ENCODE measurements at places on chromosomes 13 and 19.

DNA sequence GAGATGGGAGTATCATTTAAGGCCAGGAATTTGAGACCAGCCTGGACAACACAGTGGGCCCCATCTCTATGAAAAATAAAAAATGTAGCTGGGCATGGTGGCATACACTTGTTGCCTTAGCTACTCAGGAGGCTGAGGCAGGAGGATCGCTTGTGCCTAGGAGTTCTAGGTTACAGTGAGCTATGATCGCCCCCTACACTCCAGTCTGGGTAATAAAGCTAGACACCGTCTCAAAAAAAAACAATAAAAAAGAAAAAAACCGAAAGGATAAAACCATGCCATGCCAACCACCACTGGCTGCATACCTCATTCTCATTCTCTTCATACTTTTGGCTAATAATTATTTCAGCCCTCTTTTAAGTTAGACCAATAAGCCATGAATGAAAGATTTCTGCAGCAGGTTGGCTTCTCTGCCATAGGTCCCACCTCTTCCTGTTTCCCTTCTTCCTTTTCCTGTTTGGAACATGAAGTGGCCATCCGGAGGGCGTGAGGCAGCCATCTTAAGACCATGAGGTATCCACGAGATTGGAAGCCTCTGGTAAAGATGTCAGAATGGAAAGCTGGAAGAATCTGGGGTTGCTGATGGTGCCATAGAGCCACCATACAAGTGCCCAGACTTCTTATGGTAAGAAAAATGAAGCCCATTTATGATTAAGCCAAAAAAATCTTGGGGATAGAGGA is 171.3 kb downstream of the CACNA1A start:
- no peak for DNase-seq

DNA sequence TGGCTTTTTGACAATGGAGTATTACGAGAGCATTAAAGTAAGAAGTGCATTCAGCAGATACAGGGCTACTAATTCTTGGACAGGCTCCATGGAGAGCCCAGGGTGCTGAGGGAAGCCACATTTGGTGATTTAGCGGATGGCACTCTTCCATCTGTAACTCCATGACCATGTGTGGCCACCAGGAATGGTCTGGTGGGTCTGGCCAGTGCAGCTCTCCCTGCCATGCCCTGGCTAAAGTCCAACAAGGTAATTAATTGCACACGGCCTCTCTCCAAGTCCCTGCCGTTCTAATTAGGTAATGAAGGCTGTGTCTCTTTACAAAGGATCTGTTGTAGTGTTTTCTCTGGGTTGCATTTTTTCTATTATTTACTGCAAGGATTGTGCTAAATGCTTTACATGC is 4.3 kb upstream of the ZFR2 start:
- DNase-seq = no peak

- no peak for DNase-seq
Measured at GRCh38 chr13:71801781-71802180, 65.2 kb downstream of the DACH1 start.

- DNase-seq = no peak
Measured at GRCh38 chr13:45545686-45546409, 69.7 kb downstream of the ERICH6B start.

DNA sequence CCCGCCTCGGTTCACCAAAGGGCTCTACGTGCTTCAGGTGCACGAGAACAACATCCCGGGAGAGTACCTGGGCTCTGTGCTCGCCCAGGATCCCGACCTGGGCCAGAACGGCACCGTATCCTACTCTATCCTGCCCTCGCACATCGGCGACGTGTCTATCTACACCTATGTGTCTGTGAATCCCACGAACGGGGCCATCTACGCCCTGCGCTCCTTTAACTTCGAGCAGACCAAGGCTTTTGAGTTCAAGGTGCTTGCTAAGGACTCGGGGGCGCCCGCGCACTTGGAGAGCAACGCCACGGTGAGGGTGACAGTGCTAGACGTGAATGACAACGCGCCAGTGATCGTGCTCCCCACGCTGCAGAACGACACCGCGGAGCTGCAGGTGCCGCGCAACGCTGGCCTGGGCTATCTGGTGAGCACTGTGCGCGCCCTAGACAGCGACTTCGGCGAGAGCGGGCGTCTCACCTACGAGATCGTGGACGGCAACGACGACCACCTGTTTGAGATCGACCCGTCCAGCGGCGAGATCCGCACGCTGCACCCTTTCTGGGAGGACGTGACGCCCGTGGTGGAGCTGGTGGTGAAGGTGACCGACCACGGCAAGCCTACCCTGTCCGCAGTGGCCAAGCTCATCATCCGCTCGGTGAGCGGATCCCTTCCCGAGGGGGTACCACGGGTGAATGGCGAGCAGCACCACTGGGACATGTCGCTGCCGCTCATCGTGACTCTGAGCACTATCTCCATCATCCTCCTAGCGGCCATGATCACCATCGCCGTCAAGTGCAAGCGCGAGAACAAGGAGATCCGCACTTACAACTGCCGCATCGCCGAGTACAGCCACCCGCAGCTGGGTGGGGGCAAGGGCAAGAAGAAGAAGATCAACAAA is 2.6 kb downstream of the PCDH17 start:
- DNase-seq = no peak

DNA sequence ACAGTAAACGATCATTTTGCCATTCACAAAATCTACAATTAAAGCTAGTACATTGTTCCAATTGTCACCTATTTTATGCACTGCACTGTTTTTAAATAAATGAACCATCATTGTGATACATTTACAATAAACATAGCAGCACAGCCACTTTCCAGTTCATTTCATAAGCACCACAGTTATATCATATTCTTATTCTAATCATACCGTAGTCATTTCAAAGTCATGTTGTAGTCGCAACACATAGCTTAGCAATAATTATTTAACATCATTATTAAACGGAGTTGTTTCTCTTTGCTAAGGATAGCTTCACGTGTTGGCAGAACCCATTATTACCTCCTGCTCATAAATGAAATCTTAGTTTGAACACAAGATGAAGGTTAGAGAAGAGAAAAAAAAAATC is 2.2 kb upstream of the PCDH9 start:
- DNase-seq = no peak

DNA sequence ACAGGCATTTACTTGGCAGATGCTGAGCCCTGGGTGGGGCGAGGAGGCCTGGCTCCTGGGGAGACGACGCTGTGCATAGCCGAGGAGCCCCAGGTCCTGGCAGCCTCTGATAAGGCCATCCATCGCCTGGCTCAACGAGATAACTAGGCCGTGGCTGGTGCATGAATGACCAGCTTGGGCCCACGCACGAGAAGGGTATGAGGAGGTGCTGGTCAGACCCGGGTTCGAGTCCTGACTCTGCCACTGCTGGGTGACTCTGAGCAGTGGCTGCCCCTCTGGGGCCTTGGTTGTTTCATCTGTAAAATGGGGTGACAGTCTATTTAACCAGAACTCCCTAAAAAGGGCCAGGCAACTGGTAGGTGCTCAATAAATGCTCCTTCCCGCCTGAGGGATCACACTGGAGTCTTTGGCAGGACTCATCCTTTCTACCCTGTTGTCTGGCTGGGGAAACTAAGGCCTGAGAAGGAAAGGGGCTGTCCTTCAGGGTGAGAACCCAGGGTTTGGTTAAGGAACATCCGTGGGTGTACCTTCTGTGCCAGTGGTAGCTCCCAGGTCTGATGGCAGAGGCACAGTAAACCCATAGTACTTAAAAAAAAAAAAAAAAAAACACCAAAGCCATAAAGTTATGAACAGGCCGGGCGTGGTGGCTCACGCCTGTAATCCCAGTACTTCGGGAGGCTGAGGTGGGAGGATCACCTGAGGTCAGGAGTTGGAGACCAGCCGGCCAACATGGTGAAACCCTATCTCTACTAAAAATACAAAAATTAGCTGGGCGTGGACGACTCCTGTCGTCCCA is 8.1 kb upstream of the ARRDC2 start:
- DNase-seq = no peak

DNA sequence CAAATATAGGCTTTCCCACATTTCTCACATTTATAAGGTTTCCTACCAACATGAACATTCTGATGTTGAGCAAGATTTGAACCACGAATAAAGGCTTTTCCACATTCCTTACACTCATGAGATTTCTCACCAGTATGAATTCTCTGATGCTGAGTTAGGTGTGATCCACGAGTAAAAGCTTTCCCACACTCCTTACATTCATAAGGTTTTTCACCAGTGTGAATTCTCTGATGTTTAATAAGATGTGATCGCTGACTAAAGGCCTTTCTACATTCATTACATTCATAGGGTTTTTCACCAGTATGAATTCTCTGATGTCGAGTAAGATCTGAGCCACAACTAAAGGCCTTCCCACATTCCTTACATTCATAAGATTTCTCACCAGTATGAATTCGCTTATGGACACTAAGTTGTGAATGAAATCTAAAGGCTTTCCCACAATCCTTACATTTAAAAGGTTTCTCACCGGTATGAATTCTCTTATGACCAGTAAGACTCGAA is 19.0 kb downstream of the ZNF790 start:
- DNase-seq = no peak

DNA sequence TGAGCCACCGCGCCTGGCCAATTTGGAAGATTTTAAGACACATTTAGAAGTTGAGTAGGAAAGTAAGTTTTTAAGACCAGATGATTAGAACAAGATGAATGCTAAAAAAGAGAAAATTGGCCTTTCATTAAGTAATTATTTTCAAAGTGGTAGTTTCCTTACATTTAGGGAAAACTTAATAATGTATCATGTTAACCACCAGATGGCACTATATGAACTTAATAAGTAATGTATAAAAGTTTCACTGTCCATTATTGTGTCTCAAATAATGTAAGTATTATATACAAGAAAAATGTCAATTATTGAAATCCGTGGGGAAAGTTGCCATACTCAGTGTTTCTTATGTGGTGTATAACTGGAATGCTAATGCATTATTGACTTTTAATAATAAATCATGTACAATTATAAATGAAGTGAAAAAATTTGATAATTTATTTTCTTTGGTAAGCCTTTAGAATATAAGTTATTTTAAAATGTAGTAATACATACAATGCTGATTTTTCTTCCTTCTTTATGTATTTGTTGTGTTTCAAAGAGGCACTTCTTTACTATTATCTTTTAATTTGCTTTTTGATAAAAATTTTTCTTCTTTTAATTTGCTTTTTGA is 29.2 kb downstream of the COG6 start:
- no peak for DNase-seq

GRCh38 chr19:6528544-6529121 is 2.2 kb upstream of the TNFSF9 start:
- DNase-seq = no peak

- DNase-seq = no peak
Measured at GRCh38 chr19:14061751-14062557, at the start of gene PALM3. TSS of gene PALM3 (minus strand) at chr19:14062076. CDS start at chr19:14061980, 96 bp downstream.

DNA sequence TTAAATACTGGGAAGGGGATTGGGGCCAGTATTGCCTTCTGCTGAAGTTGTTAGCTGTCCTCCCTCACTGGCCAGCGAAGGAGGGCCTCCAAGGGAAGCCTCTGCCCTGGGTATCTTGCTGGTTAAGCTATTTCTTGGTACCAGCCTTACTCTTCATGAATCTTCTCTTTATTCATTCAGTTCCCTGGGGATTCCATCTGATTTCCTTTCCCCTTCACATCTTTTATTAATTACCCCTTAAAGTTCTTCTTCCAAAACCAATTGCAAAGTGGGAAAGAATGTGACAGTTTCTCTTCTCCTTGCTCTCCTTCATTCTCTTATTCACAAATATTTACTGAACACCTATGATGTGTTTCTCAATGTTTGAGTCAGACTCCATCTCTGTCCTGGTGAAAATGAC is 36.7 kb upstream of the STK24 start:
- no peak for DNase-seq

DNA sequence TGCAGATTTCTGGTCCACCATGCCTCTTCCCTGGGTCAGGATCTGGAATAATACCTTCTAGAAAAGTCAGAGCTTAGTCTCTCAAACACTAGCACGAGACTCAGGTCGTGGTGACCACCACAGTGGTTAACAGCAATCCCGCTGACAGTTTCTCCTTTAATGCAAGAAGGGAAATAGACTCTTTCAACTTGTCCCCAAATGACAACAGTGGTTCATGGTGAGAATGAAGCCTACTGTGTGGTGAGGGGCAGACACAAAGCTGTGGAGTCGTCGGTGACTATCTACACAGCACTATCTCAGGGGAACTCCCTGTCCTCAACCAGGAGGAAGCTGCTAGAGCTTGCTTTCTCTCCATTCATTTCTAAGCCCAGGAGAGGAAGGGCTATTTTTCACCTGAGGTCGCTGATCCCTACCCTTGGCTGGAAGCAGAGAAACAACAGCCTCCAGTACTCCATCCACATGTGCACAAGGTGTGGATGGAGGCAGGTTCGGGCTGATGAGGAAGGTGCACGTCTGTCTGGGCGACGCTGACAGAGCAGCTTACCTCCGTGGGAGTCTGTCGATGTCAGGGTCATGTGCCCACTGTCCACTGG is 72.4 kb downstream of the STK24 start:
- no peak for DNase-seq

DNA sequence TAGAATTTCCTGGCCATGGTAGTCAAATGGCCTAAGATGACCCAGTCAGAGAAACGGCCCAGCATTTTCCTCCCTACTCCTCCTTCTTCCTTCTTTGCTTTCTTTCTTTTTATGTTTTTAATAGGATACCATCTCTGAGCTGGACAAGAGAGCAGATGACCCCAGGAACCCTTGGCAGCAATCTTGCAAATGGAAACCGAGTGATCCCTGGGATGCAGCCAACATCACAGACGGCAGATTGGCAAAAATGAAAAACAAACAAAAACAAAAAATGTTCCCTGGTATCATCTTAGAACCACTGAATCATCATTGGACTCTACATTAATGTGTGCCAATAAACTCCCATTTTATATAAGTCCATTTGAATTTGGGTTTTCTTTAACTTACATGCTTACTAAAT is 424.4 kb downstream of the FGF14 start:
- no peak for DNase-seq

All from GM12891 (cell line).